Glutamatergic neuron (in vitro differentiated cells): ENCODE measurements at places on chromosomes 4 and X. TPM values are rescaled to one million over a fixed set of nuclear protein-coding genes. Genes with fewer than 3 reads are reported as not detected.
A peak's percentile ranks its signal among the peaks of the same experiment; 100 is the strongest.

- no peak overlapping the region for H3K4me3 ChIP-seq
- no peaks in the 10 kb centered on the region for H3K36me3 ChIP-seq
- H3K27me3 ChIP-seq, result no peaks in the 10 kb centered on the region
- no peak for DNase-seq
- no peak overlapping the region for H3K27ac ChIP-seq
These were observed 62.7 kb downstream of the TRIM2 start for GRCh38 chr4:153266988-153267387.

- peaks cover 1% of the 10 kb centered on the region for H3K27me3 ChIP-seq
- H3K27ac ChIP-seq, result no peak within 1 kb of the TSS
- peaks cover 2% of the 10 kb centered on the region for H3K36me3 ChIP-seq
- peak within 1 kb of the TSS; percentile 83 for H3K4me3 ChIP-seq
- DNase-seq, result peak; percentile 82
These were observed at the start of gene NHS for GRCh38 chrX:17374619-17375366. NHS (plus strand) TSS chrX:17375200; CDS start chrX:17375758, 558 bp downstream.

GRCh38 chr4:22911285-22911684, 218.5 kb downstream of the GBA3 start:
- no peak overlapping the region for H3K4me3 ChIP-seq
- H3K27ac ChIP-seq, result no peak overlapping the region
- no peak for DNase-seq
- peaks cover 7% of the 10 kb centered on the region for H3K4me1 ChIP-seq
- H3K27me3 ChIP-seq, result no peaks in the 10 kb centered on the region

GRCh38 chr4:84931961-84932360, 34.5 kb downstream of the WDFY3 start:
- H3K4me1 ChIP-seq, result peaks cover 33% of the 10 kb centered on the region
- H3K27me3 ChIP-seq, result peaks cover 5% of the 10 kb centered on the region
- no peaks in the 10 kb centered on the region for H3K36me3 ChIP-seq
- H3K27ac ChIP-seq, result no peak overlapping the region
- DNase-seq, result no peak

Gene SLAIN2
- total RNA-seq, result 72.6 TPM
